ENCODE measurements at places on chromosomes 4 and X.

DNA sequence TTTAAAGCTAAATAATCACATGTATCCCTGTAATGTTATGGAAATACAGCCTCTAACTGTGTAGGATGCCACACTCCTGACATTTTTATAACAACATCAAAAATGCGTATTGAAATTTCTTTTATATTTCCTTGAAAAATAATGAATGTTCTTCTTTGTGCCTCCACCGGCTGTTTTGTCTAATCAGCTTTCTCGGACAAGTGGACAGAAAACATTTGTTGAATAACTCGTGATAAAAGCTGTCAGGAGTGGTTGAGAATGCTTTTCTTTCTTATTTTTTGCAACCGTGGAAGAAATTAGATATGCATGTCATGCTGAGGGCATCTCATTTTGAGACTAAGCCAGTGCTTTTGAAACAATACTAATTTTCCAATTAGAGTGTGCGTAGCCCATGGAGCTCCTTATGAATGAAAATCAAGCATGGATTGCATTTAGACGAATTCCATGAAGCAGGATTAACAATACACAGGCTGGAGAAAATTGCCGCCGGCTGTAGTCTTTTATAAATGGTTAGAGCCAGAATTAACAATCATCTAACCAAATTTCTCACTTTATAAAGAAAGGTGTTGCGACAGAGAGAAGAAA is 614.5 kb upstream of the LCORL start:
- DNase-seq = no peak

DNA sequence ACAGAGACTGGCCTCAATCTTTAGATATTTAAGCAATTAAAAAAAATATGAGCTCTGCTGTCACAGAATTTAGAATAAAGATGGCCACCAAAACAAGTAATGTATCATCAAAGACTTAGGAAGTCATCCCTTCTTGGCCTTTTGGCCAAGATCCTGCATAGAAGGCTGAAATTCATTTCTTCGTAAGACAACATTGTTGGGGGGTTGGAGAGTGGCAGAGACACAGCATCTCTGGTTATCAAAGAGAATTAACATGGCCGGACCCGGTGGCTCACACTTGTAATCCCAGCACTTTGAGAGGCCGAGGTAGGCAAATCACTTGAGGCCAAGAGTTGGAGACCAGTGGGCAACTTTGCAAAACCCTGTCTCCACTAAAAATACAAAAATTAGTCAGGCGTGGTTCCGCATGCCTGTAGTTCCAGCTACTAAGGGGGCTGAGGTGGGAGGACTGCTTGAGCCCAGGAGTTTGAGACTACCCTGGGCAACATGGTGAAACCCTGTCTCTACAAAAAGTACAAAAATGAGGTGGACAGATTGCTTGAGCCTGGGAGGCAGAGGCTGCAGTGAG is 4.0 kb downstream of the PPM1K start:
- peak; percentile 74 for DNase-seq

DNA sequence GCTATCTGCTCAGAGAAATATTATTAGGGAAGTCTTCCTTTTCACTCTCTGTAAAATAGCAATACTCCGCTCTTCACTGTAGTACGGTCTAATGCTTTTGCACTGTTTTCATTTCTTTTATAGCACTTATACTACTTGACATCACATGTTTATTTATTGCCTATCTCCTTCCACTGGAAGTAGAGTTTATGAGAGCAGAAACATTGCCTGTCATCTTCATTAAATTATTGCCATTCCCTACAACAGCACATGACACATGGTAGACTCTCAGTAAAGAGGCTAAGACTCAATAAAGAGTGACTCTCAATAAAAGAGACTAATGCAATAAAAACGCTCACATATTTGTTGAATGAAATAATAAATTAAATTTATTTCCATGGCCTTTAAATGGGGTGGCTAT is 241.3 kb upstream of the MAGEC2 start:
- no peak for DNase-seq

- no peak for DNase-seq
These were observed 227.2 kb downstream of the SPCS3 start for GRCh38 chr4:176546975-176547374.
